ENCODE measurements at places on chromosomes 2 and 18. TPM values are rescaled to one million over a fixed set of nuclear protein-coding genes. Genes with fewer than 3 reads are reported as not detected.

DNA sequence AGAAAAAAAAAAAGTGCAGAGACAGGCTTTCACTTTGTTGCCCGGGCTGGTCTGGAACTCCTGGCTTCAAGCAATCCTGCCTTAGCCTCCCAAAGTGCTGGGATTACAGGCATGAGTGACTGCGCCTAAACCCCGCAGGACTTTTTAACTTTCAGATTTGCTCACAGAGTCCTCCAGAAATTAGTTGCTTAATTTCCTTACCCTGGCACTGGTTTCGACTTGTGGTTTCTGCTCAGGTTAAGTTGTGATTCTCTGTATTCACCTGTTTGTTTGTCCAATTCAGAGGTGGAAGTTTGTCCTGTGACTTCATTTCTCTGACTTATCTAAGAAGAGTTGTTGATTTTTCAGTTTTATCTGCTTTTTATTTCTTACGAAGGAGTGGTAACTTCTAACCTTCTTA lies 238.1 kb downstream of the TMEM182 start:
- no peaks in the 10 kb centered on the region for H3K36me3 ChIP-seq
- H3K27me3 ChIP-seq: no peaks in the 10 kb centered on the region
- H3K27ac ChIP-seq: no peak overlapping the region
- H3K4me1 ChIP-seq: no peaks in the 10 kb centered on the region

- DNase-seq: no peak
- H3K4me3 ChIP-seq: no peak overlapping the region
- H3K27me3 ChIP-seq: peaks cover 25% of the 10 kb centered on the region
Observed at GRCh38 chr2:206438196-206438724, 5.1 kb upstream of the ADAM23 start.

The SDC1 gene
- total RNA-seq: 11.8 TPM

DNA sequence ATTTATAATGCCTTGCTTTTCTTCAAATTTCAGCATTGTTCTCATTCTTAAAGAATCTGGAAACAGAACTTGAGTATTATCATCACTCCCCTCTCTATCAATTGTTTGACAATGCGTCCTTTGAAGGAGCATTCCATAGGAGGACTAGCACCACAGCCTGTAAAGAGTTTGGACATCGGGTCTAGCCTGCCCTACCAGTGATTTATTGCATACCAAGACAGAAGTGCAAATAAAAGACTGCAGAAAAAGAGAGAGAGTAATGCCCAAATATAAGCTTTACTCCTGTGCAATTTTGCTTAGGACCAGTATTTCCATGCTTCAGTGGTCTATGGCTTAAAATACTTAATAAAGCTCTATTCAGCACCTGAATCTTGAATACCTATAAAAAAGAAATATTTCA lies 55.4 kb upstream of the MAP2 start:
- DNase-seq: no peak
- H3K4me3 ChIP-seq: no peak overlapping the region
- peaks cover 16% of the 10 kb centered on the region for H3K4me1 ChIP-seq
- no peak overlapping the region for H3K27ac ChIP-seq

The MC4R gene
- total RNA-seq: not detected

- no peak for DNase-seq
- no peak overlapping the region for H3K27ac ChIP-seq
- H3K4me3 ChIP-seq: no peak overlapping the region
- peaks cover 15% of the 10 kb centered on the region for H3K4me1 ChIP-seq
- H3K36me3 ChIP-seq: no peaks in the 10 kb centered on the region
- no peaks in the 10 kb centered on the region for H3K27me3 ChIP-seq
Observed at GRCh38 chr2:27965841-27966240, 75.3 kb downstream of the BABAM2 start.

DNA sequence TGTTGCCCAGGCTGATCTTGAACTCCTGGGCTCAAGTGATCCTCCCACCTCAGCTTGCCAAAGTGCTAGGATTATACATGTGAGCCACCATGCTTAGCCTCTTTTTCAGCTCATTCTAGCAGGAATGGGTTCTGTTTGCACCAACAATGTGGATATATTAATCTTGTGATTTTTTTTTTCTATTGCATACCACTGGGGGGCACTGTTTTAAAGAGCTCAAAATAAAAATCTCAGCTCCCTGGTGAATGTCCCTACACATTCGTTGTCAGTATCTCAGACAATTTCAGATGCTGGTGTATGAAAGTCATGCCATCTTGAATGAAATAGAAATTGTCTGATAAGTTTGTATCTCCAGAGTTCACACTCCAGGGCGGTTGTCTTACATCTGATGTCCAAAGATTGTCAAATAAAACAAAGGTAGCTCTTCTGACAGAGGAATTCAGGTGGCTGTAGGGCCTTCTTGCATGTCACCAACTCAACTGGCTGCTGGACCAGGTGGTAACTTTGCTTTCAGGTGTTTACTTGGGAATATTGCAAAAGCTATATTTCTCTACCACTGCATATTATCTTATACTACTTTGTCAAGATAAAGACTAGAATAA lies 3.1 kb upstream of the MATN3 start:
- H3K27me3 ChIP-seq: peaks cover 14% of the 10 kb centered on the region
- no peaks in the 10 kb centered on the region for H3K36me3 ChIP-seq
- H3K4me3 ChIP-seq: no peak overlapping the region
- H3K4me1 ChIP-seq: peaks cover 3% of the 10 kb centered on the region

- no peak overlapping the region for H3K4me3 ChIP-seq
- DNase-seq: no peak
- H3K27me3 ChIP-seq: no peaks in the 10 kb centered on the region
- H3K36me3 ChIP-seq: no peaks in the 10 kb centered on the region
- no peak overlapping the region for H3K27ac ChIP-seq
- H3K4me1 ChIP-seq: peaks cover 8% of the 10 kb centered on the region
Observed at GRCh38 chr18:7931763-7932162, 364.6 kb downstream of the PTPRM start.

The GPR35 gene
- 1.5 TPM for total RNA-seq

The ARHGAP15 gene
- 0.88 TPM for total RNA-seq

- no peaks in the 10 kb centered on the region for H3K36me3 ChIP-seq
- H3K27ac ChIP-seq: no peak overlapping the region
- no peak overlapping the region for H3K4me3 ChIP-seq
- H3K27me3 ChIP-seq: no peaks in the 10 kb centered on the region
- no peak for DNase-seq
Observed at GRCh38 chr2:233422050-233422639, 67.9 kb downstream of the DGKD start.

- H3K36me3 ChIP-seq: no peaks in the 10 kb centered on the region
Observed at GRCh38 chr2:233761040-233761769, 1.1 kb downstream of the UGT1A1 start.

DNA sequence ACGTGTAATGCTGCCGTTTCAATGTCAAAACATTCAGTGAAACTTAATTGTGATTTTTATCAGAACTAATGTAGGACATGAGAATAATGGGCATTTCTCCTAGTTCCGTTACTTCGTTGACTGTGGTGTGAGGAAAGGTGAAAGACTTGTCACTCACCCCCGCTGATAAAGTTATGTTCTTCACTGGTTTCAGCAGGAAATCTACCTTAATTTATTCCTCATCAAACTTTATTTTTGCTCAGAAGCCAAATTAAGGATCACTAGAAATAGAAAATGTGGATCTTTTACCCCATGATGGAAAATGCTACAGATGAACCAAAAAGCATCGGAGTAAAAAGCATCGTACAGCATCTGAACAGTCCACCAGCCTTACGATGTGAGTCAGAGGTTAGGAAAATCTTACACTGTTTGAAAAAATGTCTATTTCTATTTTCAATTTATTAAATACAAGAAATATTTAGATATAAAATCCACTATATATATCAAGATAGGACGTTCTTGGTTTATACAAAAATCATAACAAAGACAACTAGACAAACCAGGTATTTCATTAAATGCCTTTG lies 1.0 kb upstream of the ROCK1 start:
- H3K36me3 ChIP-seq: no peaks in the 10 kb centered on the region
- H3K27ac ChIP-seq: peak overlapping the region; percentile 98
- peak overlapping the region; percentile 75 for H3K4me3 ChIP-seq

The DUSP19 gene
- 2.4 TPM for total RNA-seq

DNA sequence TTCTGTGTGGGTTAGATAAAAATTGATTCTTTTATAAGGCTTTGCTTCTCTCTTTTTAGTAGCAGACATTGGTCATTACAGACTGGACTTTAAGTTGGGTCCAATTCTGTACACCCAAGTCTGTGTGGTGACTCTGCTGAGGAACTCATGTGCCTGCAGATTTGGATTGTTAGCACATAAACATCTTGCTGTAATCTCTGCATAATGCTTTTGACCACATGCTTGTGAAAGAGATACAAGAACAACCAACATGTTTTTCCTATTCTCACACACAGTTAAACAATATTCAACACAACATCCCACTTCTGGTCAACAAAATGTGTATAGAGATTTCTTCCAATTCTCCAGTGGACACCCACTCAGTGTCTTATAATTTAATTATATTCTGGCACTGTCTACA lies 270.1 kb downstream of the RDH14 start:
- H3K27ac ChIP-seq: no peak overlapping the region
- no peak for DNase-seq
- no peaks in the 10 kb centered on the region for H3K27me3 ChIP-seq
- no peak overlapping the region for H3K4me3 ChIP-seq

DNA sequence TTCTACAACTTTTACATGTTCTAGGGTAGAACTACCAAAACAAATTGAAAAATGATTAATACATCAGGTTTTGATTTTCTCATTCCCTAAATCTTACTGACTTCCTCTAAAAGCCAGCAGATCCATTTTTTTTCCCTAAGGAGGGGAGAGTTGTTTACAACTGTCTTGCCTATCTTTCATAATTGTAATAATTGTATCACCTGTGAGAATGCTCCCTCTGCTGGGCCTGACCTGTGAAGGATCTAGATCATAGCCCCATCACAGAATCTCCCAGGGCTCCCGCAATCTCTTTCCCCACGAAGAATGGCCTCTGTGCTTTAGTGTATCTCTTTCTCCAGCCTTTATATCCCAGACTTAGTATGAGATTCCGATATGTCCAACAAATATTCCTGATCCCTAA lies 9.1 kb downstream of the LOXL3 start:
- peaks cover 50% of the 10 kb centered on the region for H3K36me3 ChIP-seq
- H3K4me1 ChIP-seq: peaks cover 18% of the 10 kb centered on the region
- DNase-seq: peak; percentile 48
- no peak overlapping the region for H3K27ac ChIP-seq
- H3K4me3 ChIP-seq: no peak overlapping the region

DNA sequence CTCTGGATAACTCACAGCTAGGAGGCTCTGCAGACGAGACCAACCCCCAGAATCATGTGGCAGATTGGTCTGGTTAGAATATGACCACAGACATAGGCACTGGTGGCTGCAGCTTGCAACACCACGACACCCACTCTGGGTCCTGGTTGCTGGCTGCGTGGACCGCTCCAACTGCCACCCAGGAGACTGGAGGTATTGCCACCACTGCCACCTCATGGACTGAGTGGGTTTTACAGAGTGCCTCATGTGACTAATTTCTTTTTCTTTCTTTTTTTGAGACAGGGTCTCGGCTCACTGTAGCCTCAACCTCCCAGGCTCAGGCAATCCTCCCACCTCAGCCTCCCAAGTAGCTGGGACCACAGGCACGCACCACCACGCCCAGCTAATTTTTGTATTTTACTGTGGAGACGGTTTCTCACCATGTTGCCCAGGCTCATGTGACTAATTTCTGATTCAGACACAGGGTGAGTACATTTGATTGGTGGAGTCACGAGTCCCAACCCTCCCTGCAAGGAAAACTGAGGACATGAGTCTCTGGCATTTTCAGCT lies 29.9 kb upstream of the NT5DC4 start:
- peak; percentile 88 for DNase-seq
- peak overlapping the region; percentile 41 for H3K4me3 ChIP-seq
- peak overlapping the region; percentile 95 for H3K27ac ChIP-seq
- peaks cover 32% of the 10 kb centered on the region for H3K4me1 ChIP-seq
- H3K36me3 ChIP-seq: no peaks in the 10 kb centered on the region

- H3K36me3 ChIP-seq: no peaks in the 10 kb centered on the region
- H3K4me1 ChIP-seq: no peaks in the 10 kb centered on the region
- no peaks in the 10 kb centered on the region for H3K27me3 ChIP-seq
- H3K27ac ChIP-seq: no peak overlapping the region
- DNase-seq: no peak
Observed at GRCh38 chr2:188734691-188735090, 239.5 kb upstream of the COL3A1 start.

DNA sequence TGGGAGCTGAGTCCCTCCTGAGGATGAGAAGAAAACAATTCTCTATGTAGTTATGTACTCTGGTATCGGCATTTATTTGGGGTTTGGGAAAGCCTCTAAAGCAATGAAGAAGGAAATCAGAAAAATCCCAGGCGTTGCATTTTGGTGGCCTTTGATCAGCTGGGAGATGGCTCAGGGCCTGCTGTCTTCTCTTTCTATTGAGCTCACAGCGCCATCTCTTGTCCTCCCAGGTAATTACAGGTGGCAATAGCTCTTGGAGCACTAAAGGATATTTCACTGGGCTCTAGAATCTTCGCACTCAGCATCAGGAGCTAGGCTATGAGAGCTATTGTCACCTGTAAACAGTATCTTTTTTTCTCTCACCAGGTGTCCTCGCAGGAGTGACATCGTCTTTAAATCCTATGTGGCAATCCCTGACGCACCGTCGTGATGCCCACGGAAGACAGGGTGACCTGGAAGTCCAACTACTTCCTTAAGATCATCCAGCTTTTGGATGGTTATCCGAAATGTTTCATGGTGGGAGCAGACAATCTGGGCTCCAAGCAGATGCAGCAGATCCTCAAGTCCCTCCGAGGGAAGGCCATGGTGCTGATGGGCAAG lies 76.1 kb upstream of the PMAIP1 start:
- peak; percentile 14 for DNase-seq
- peaks cover 21% of the 10 kb centered on the region for H3K4me1 ChIP-seq
- H3K27me3 ChIP-seq: no peaks in the 10 kb centered on the region
- H3K27ac ChIP-seq: peak overlapping the region; percentile 20

DNA sequence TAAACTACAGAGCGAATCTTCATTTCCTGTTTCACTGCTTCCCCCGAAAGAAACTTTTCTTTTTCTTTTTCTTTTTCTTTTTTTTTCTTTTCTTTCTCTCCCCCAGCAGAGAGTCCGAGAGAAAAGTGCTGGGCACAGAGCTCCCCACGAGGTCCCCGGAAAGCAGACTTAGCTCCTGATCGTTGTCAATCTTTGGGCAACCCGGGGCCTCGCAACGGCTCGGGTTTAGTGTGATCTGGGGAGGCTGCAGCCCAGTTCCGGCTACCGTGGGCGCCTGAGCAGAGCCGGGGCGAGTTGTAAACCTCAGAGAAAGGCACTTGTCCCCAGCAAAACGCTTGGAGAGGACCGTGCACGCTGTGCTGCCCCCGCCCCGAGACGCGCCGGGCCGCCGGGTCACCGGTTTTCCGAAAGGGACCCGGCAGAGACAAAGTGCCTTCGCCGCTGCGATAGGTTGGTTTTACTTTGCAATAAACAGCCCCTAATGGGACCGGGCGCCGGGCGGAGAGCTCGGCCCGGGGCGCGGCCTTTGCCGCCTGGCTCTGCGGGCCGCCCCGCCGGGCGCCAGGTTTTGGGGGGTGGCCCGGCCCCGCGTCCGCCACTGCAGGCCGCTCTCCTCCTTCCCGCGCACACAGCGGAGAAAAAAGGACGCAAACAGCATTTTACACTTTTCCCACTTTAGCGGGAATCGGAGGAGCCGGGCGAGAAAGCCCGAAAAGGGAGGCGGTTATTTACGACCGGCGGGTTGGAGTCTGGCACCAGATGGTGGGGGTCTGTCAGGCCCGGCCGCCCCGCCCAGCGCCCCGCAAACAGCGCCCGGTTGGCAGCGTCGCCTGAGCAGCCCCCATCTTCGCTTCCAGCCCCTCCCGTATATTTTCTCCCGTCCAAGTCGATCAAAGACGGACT lies 136.0 kb downstream of the INSIG2 start:
- H3K4me1 ChIP-seq: peaks cover 4% of the 10 kb centered on the region
- H3K36me3 ChIP-seq: no peaks in the 10 kb centered on the region
- peak overlapping the region; percentile 63 for H3K4me3 ChIP-seq

The CGREF1 gene
- 6.8 TPM for total RNA-seq

Measured in osteoblast (primary cell).